Activated T-helper 2 cell treated with anti-CD3 and anti-CD28 coated beads, Interferon-gamma antibody, Interleukin-2, Interleukin-4, amounts not matched to agents 10 μg/mL and 5 μg/mL and 100 μg/mL, durations not matched to agents 14 hours and 24 hours and 36 hours (primary cell): ENCODE measurements at places on chromosomes 1 and 21. TPM values are rescaled to one million over a fixed set of nuclear protein-coding genes. Genes with fewer than 3 reads are reported as not detected.

GRCh38 chr1:115296981-115297380, 41.1 kb downstream of the NGF start:
- no peak for DNase-seq
- no peaks in the 10 kb centered on the region for H3K4me1 ChIP-seq
- no peak overlapping the region for H3K27ac ChIP-seq
- peaks cover 7% of the 10 kb centered on the region for H3K27me3 ChIP-seq
- H3K36me3 ChIP-seq, result no peaks in the 10 kb centered on the region

GBP2 gene
- total RNA-seq, result 71.9 and 74.1 TPM in 2 replicates

DNA sequence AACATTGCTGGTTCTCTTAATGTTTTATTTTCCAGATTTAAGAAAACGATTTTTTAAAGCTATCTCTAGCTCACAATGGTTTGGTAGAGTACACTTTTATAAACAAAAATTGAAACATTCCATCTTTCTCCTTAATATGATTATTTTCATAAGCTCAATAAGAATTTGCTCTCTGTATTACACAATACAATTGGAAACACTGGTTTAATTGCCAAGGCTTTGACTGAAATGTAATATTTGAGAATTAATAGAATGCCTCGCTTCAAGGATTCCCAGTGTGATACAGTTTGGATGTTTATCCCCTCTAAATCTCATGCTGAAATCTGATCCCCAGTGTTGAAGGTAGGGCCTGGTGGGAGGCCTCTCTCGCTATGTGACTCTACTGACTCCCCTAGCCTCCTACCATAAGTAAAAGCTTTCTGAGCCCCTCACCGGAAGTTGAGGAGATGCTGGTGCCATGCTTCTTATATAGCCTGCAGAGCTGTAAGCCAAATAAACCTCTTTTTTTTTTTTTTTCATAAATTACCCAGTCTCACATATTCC, 67.4 kb downstream of the DDAH1 start:
- no peaks in the 10 kb centered on the region for H3K4me1 ChIP-seq
- no peak for DNase-seq
- H3K27ac ChIP-seq, result no peak overlapping the region
- no peak overlapping the region for H3K4me3 ChIP-seq
- H3K27me3 ChIP-seq, result no peaks in the 10 kb centered on the region
- H3K36me3 ChIP-seq, result no peaks in the 10 kb centered on the region

- H3K4me1 ChIP-seq, result peaks cover 2% of the 10 kb centered on the region
- no peaks in the 10 kb centered on the region for H3K27me3 ChIP-seq
- no peak overlapping the region for H3K4me3 ChIP-seq
- H3K36me3 ChIP-seq, result no peaks in the 10 kb centered on the region
Measured at GRCh38 chr1:236303675-236304074, 21.9 kb upstream of the ERO1B start.

RGS4 gene
- not detected in 2 replicates for total RNA-seq

GRCh38 chr1:206808615-206809014, 36.3 kb upstream of the IL10 start:
- H3K27me3 ChIP-seq, result peaks cover 3% of the 10 kb centered on the region
- H3K4me1 ChIP-seq, result peaks cover 48% of the 10 kb centered on the region
- peak; percentile 47 for DNase-seq
- no peak overlapping the region for H3K27ac ChIP-seq
- H3K4me3 ChIP-seq, result no peak overlapping the region

DNA sequence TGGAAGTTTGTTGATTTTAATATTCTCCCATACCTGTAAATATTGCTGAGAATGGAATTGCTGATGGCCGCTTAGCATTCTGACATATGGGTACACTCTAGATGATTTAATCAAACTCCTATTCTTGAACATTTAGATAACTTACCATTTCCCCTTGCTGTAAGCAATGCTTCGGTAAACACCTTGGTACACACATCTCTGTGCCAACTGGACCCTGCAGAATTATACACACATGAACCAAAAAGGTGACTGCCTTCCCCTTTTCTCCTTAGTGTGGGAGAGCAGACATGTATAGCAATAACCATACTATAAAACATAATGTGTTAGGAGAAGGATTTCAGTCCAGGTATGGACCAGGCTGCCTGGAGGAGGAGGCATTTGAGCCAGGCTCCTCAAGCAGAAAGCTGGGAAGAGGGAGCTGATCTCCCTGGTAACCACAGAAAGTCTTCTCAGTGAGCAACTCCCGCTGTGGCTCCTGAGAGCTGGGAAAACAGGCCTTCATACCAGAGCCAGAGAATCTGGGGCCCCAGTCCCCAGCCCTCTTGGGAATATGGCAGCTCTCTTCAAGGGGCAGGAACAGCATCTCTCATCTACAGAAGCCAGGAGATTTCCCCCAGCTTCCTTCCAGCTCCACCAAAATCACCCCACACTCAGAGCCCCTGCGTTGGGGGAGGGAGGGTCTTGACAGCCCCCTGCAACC, 33.9 kb upstream of the CSF1 start:
- no peak for DNase-seq
- H3K27me3 ChIP-seq, result peaks cover 7% of the 10 kb centered on the region
- H3K4me1 ChIP-seq, result peaks cover 18% of the 10 kb centered on the region

- no peaks in the 10 kb centered on the region for H3K4me1 ChIP-seq
- no peak overlapping the region for H3K4me3 ChIP-seq
- no peaks in the 10 kb centered on the region for H3K27me3 ChIP-seq
Measured at GRCh38 chr1:235343726-235344125, 15.4 kb downstream of the GGPS1 start.

- no peak overlapping the region for H3K27ac ChIP-seq
- no peak overlapping the region for H3K4me3 ChIP-seq
- no peaks in the 10 kb centered on the region for H3K36me3 ChIP-seq
- no peak for DNase-seq
- no peaks in the 10 kb centered on the region for H3K4me1 ChIP-seq
Measured at GRCh38 chr1:57079454-57080157, 113.8 kb upstream of the C8B start.

HMGCL gene
- 22.8 and 25.9 TPM in 2 replicates for total RNA-seq

GRCh38 chr1:67840449-67840848, 7.2 kb upstream of the GNG12 start:
- no peak for DNase-seq
- no peak overlapping the region for H3K27ac ChIP-seq
- peaks cover 52% of the 10 kb centered on the region for H3K27me3 ChIP-seq
- no peak overlapping the region for H3K4me3 ChIP-seq

GRCh38 chr1:242056988-242057744, 58.3 kb upstream of the MAP1LC3C start:
- no peaks in the 10 kb centered on the region for H3K4me1 ChIP-seq
- DNase-seq, result no peak
- H3K27me3 ChIP-seq, result no peaks in the 10 kb centered on the region
- no peak overlapping the region for H3K27ac ChIP-seq
- H3K36me3 ChIP-seq, result no peaks in the 10 kb centered on the region

S100A7A gene
- not detected in 2 replicates for total RNA-seq

CDC20 gene
- 125 and 128 TPM in 2 replicates for total RNA-seq

ITLN2 gene
- not detected in 2 replicates for total RNA-seq

PADI2 gene
- 0.11 and 0.14 TPM in 2 replicates for total RNA-seq

- no peaks in the 10 kb centered on the region for H3K27me3 ChIP-seq
- H3K27ac ChIP-seq, result no peak overlapping the region
- no peak for DNase-seq
- H3K4me3 ChIP-seq, result no peak overlapping the region
Measured at GRCh38 chr1:82044111-82044510, 243.4 kb downstream of the ADGRL2 start.

NECTIN4 gene
- total RNA-seq, result 0.05 TPM in 1 of 2 replicates, not detected in the other

DNA sequence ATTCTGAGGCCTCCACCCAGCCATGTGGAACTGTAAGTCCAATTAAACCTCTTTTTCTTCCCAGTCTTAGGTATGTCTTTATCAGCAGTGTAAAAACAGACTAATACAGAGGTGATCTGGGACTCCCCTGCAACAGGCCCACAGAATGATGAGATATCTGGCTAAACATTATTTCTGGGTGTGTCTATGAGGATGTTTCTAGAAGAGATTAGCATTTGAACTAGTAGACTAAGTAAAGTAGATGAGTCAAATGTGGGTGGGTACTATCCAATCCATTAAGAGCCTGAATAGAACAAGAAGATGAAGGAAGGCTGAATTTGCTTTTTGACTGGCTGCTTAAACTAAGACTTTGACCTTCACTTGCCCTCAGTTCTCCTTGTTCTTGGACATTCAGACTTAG, 396.5 kb upstream of the LRRC7 start:
- no peak overlapping the region for H3K4me3 ChIP-seq
- H3K27me3 ChIP-seq, result no peaks in the 10 kb centered on the region
- H3K36me3 ChIP-seq, result no peaks in the 10 kb centered on the region
- H3K27ac ChIP-seq, result no peak overlapping the region

GRCh38 chr1:34710812-34711211, 44.0 kb upstream of the GJB5 start:
- no peak for DNase-seq
- H3K36me3 ChIP-seq, result no peaks in the 10 kb centered on the region
- H3K4me1 ChIP-seq, result no peaks in the 10 kb centered on the region
- no peak overlapping the region for H3K27ac ChIP-seq
- H3K27me3 ChIP-seq, result no peaks in the 10 kb centered on the region

ASCL5 gene
- total RNA-seq, result not detected in 2 replicates

FOXD2 gene
- 0.11 and 0.18 TPM in 2 replicates for total RNA-seq

- no peak for DNase-seq
- H3K27ac ChIP-seq, result no peak overlapping the region
- no peaks in the 10 kb centered on the region for H3K4me1 ChIP-seq
- H3K36me3 ChIP-seq, result no peaks in the 10 kb centered on the region
Measured at GRCh38 chr1:162987866-162988265, 81.3 kb upstream of the RGS4 start.

DNA sequence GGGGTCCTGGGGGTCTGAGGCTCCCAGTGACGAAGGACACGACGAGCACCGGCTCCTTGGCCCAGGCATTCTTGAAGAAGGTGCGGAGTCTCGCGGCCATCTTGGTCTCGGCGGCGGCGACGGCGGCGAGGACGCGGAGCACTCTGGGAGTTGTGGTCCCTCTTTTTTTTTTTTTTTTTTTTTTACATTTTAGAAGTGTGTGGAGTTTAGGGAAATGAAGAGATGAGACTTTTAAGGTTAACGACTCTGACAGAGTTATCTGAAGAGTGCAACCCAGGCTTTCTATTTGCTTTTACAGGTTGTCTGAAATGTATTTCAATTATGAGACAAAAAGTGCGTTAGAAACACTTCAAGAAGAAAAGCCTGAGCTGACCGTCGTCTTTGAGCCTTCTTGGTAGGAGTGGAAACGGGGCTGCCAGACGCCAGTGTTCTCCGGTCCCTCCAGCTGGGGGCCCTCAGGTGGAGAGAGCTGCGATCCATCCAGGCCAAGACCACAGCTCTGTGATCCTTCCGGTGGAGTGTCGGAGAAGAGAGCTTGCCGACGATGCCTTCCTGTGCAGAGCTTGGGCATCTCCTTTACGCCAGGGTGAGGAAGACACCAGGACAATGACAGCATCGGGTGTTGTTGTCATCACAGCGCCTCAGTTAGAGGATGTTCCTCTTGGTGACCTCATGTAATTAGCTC, 9.7 kb downstream of the OR2B11 start:
- DNase-seq, result no peak
- peaks cover 1% of the 10 kb centered on the region for H3K4me1 ChIP-seq
- no peak overlapping the region for H3K4me3 ChIP-seq
- no peaks in the 10 kb centered on the region for H3K27me3 ChIP-seq
- no peaks in the 10 kb centered on the region for H3K36me3 ChIP-seq

PSRC1 gene
- total RNA-seq, result 7.8 and 9.5 TPM in 2 replicates

DNA sequence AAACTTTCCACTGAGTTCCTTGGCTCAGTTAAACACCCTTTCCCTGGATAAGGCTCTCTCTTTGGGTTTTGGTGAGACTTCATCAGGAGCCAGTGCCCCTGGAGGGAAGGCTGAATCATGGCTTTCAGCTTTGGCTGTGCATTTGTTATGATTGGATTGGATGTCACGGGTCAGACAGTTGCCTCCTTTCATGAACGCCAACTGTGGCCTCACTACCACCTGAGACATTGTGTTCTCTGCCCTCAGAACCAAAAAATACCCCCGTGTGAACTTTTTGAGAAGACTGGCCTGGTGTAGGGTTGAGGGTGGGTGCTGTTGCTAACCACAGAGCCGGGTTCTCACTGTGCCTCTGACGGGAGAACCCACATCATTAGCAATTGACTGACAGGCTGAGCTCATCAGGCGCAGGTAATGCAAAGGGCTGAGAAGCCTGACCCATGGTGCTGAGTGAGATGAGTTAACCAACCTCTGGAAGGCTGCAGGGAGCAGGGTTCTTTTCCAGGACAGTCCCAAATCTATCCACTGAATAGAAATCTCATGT, 65.6 kb downstream of the HHAT start:
- no peak overlapping the region for H3K27ac ChIP-seq
- no peaks in the 10 kb centered on the region for H3K36me3 ChIP-seq
- H3K27me3 ChIP-seq, result peaks cover 23% of the 10 kb centered on the region
- no peak overlapping the region for H3K4me3 ChIP-seq
- no peak for DNase-seq
- H3K4me1 ChIP-seq, result peaks cover 2% of the 10 kb centered on the region

DNA sequence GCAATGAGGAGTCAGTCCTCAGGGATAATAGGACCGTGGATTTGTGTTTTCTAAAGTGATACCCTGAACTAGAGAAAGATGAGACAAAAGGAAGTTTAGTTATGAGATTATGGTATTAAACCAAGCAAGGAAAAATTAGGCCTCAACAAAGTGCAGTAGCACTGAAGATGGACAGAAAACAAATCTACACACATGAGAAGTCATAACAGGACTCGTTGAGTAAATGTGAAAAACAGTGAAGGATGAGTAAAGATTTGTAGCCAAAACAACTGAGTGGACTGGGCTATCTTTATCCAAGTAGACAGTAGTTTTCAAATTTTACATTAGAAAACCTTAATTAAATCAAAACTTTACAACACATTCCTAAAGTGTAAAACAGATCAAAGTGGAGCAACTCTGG, 15.0 kb downstream of the EPRS1 start:
- no peaks in the 10 kb centered on the region for H3K27me3 ChIP-seq
- peak overlapping the region; percentile 28 for H3K27ac ChIP-seq
- H3K4me1 ChIP-seq, result peaks cover 23% of the 10 kb centered on the region
- peaks cover 60% of the 10 kb centered on the region for H3K36me3 ChIP-seq
- H3K4me3 ChIP-seq, result no peak overlapping the region

IPO9 gene
- total RNA-seq, result 64.7 and 66.7 TPM in 2 replicates

- H3K4me3 ChIP-seq, result no peak overlapping the region
- H3K27ac ChIP-seq, result no peak overlapping the region
- no peaks in the 10 kb centered on the region for H3K36me3 ChIP-seq
- DNase-seq, result no peak
- H3K27me3 ChIP-seq, result peaks cover 34% of the 10 kb centered on the region
Measured at GRCh38 chr1:162136760-162137159, 67.3 kb downstream of the NOS1AP start.

TNNI3K gene
- not detected in 2 replicates for total RNA-seq

DNA sequence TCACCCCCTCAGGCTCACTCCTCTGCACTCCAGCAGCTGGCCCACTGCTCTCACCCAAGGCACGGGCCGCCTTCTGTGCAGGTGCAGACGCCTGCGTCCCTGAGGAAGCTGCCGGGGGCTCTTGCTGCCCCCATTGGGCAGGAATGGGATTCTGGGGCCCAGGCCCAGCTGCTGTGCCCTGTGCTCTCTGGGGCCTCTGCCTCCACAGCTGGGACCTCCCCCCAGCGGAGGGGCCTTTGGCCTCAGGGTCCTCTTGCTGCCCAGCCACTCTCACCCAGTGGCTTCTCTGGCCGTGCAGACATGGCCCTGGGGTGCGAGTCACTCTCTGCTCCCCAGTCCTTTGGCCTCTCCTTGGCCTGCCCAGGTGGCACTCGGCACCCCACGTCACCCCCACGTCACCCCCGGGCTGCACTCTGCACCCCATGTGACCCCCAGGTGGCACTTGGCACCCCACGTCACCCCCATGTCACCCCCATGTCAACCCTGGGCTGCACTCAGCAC, 19.1 kb upstream of the LRRC3 start:
- H3K36me3 ChIP-seq, result no peaks in the 10 kb centered on the region
- H3K4me3 ChIP-seq, result no peak overlapping the region
- H3K4me1 ChIP-seq, result no peaks in the 10 kb centered on the region
- DNase-seq, result no peak
- H3K27ac ChIP-seq, result no peak overlapping the region

- no peaks in the 10 kb centered on the region for H3K4me1 ChIP-seq
- no peak overlapping the region for H3K27ac ChIP-seq
- no peak overlapping the region for H3K4me3 ChIP-seq
- H3K36me3 ChIP-seq, result no peaks in the 10 kb centered on the region
- H3K27me3 ChIP-seq, result peaks cover 27% of the 10 kb centered on the region
Measured at GRCh38 chr1:116900471-116901365, 9.0 kb upstream of the PTGFRN start.
